LHCN-M2 (cell line): ENCODE measurements at places on chromosomes 2 and 18. TPM values are rescaled to one million over a fixed set of nuclear protein-coding genes. Genes with fewer than 3 reads are reported as not detected.

DNA sequence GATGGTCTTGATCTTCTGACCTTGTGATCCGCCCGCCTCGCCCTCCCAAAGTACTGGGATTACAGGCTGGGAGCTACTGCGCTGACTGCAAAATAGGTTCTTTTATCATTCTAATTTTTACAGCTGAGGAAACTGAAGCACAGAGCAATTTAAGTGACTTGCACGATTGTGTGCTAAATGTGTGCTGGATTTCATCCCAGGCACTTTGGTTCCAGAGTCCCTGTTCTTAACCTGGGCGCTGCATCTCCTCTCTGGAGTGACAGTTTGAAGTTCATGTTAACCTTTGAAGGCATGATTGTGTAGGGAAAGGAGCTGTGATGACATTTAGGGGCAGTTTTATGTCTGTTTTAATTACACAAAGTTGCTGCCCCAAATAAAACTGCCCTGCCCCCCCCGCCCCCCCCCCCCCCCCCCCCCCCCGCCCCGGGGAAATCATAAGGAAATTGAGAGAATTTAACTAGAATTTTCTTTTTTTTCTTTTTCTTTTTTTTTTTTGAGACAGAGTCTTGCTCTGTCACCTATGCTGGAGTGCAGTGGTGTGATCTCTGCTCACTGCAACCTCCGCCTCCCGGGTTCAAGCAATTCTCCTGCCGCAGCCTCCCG is 5.6 kb downstream of the ACSL3 start:
- no peak for DNase-seq

DNA sequence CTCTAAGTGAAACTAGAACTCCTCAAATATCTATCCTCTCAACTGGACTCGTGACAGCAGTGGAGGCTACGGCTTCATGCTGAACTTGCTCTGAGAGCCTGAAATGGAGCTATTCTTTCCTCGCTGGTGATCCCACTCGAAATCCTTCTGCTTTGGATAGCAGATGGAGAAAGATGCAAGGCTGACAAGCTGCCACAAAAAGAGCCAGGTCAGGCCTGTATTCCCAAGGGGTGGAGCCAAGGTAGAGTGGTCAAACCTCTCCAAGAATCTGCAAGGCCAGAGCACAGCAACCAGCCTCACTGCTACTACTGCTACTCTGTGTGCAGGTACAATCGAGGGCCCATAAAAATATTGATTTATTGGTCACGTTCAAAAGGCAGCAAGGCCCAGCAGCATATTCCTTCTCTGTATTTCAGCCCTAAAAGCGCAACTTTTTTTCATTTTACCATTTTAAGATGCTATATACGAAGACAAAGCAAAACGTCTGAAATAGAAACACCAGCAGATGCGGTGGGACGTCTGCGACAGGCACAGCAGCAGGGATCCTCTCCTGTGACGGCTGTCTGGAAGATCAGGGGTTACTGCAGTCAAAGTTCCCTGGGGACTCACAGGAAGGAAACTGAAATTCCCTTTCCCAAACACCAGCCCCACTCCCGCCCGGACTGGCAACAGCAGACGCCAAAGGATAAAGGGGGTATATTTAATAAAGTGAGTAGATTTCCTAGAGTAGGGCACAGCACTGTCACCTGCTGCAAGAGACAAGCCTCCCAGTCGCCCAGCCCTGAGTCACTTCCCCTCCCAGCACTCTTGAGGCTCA is 2.4 kb downstream of the SPRED2 start:
- DNase-seq: no peak

DNA sequence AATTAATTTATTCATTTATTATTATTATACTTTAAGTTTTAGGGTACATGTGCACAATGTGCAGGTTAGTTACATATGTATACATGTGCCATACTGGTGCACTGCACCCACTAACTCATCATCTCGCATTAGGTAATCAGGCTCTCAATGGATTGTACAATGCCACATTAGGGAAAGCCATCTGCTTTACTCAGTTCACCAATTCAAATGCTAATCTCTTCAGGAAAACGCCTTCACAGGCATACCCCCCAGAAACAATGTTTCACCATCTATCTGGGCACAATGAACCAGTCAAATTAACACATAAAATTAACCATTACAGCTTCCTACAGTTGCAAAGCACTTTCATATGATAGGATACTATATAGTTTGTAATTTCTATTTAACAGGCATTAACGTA is 84.8 kb upstream of the DNAJC10 start:
- DNase-seq: no peak

DNA sequence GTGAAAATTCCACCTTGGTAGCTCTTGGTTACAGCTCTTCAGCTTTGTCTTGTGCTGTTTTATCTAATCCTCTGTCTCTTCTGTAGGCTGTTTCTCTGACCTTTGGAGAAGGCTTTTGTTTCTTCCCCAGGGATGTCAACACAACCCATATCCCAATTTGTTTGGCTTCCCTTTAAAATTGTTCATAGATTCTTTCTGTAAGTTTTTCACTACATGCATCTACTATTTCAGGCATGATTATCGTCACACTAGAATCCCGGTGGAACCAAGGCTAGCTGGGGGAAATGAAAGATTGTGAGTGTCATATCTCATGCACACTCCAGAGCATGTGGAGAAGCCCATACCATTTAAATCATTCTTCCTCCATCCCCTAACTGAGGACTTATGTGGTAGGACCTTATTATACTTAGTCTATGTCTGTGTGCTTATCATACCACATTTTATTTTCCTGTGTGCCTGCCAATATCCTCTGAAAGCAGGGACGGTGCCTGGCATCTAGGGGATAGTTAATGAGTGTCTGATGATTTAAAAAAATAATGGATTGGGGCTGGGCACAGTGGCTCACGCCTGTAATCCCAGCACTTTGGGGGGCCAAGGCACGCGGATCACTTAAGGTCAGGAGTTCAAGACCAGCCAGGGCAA is 59.9 kb downstream of the CRIM1 start:
- no peak for DNase-seq

Gene RGPD3
- total RNA-seq: 0.11 and 0.13 TPM in 2 replicates
